Left lung (tissue), 14 donors: ENCODE measurements at places on chromosomes 7 and 10.

DNA sequence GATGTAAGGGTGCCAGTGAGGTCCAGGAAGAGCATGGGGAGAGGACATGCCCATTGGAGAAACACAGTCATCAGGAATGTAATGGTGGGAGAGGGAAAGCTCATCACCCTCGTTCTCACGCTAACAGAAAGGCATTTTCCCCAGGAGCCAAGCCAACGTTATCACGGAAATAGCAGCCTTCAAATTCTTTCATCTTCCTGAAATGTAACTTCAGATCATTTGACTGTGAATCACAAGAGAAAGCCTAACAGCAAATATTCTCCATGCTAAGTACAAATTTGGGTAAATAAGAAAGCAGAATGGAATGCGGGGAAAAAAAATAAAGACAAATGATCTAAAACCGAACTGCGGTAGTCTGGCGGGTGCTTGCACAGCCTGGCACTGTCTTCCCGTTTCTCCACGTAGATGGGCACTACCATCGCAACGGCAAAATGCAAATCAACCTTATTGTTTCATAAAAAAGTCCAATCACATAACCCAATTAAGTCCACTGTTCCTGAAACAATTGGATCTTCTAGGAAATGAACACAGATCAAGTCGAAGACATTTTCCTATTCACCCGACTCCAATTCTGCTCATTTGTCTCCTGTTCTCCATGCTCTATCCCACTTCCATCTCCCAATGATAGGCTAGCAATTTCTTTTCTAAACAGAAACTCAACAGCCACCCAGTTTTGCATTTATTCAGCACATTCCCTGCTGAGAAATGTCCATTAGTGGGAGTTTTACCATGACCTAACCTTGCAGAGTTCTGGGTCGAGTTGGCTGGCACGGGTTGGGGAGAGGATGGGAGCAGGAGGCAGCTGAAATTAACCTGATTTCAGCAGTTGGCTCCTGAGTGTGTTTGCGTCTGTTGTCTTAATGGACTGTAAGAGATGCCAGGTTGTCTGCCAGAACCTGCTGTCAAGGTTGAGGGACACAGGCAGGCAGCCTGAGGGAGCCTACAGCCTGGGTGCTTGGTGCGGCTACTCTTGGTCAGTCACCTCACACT, 74.6 kb upstream of the FRMD4A start:
- no peak for DNase-seq

DNA sequence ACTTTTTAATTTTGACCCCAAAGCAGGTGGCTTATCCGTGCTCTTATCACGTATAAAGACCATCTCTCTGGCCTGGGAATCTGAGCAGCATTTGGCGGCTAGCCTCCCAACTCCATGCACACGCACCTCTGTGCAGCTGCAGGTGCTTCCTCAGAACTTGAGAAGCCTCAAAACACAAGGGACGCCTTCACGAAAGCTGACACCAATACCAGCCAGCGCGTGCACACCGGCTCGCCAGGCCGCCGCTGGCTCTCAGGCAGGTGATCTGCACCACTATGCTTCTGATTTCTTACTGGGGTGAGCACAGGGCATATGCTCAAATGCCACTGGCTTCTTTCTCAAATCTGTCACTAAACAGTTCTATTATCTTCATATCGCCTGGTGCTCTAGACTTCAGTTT, 145.0 kb downstream of the PARD3 start:
- no peak for DNase-seq

GRCh38 chr7:2964208-2964607, 79.5 kb downstream of the CARD11 start:
- DNase-seq, result no peak

- no peak for DNase-seq
Measured at GRCh38 chr10:124332426-124332825, 86.3 kb downstream of the OAT start.
